ENCODE measurements at places on chromosomes 12 and 14.

GRCh38 chr12:111112311-111113098, 192.1 kb upstream of the MYL2 start:
- DNase-seq: no peak

DNA sequence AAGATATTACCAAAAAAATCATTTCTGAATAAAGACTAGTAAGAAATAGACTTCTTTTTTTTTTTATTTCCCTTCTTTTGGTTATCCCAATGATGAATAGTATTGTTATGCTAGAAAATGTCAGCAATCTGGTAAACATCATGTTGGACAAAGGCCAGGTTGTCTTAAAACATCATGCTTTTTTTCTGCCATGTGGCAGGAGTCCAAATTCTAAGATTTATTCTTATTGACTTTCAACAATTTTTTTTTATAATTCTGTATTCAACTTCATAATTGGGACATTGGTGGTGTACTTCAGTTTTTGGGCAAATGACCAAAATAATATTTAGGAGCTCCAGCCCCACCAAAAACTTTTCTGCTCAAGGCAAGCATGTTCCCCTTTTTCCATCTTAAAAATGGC, 10.5 kb downstream of the DCN start:
- no peak for DNase-seq

DNA sequence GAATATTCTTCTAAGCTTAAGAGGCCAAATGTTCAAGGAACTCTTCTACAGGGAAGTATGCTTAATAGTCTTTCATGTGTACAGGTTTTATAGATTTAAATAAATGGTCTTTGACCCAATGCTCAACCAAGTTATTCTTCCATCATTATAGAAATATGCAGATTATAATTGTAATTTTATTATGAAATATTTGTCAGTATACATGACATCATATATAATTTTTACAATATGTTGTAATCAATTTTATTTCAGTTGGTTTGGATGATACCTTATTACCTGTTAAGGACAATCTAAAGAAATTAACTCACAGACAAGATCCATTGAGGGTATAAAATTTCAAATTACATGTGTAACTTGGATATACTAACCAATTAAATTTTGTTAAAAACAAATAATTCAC, 1278.3 kb downstream of the SLC16A7 start:
- DNase-seq: no peak

GRCh38 chr12:94147387-94147990, 888 bp upstream of the PLXNC1 start:
- no peak for DNase-seq

DNA sequence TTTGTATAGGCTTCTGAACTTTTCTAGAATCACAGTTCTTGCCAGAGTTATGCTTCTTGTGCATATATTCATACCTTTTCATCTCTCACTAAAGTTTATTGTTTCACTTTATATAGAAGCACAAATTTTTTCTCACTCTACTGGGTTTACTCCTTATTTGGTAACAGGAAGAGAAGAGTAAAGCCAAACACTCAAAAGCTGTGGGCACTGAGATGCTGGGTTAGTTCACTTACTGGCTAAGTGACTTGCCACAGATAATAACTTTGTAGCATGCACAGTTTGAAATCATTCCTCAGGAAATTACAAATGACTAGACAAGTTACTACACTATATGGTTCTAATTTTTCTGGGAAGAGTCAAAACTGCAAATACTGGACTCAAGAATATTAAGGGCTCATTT, 7.8 kb downstream of the HIGD1C start:
- no peak for DNase-seq

DNA sequence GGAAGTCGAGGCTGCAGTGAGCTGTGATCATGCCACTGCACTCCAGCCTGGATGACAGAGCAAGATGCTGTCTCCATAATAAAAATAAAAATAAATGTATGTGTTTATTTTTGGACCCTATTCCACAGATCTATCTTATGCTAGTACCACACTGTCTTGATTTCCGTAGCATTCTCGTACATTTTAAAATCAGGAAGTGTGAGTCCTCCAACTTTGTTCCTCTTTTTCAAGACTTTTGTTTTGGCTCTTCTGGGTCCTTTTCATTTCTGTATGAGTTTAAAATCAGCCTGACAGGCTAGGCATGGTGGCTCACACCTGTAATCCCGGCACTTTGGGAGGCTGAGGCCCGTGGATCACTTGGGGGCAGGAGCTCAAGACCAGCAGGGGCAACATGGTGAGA, 25.8 kb downstream of the DAO start:
- DNase-seq: no peak

DNA sequence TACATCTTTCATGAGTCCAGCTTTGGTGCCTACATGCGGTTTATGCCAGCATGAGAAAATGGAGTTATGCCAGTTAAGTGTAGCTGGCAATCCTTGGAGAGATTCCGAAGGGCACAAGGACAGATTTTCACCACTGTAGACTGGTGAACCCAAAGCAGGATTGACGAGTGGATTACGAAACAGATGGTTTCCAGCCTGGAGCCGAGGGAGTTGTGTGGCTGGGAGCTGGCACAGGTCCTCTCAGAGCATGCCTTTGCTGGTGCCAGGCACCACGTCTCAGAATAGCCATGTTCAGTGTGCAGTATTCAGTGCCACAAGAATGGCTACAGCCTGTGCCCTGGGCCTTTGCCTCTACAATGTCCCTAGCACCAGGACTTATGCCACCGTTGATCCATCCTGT, 13.2 kb downstream of the KCNH3 start:
- no peak for DNase-seq

GRCh38 chr12:3049611-3050249, 27.4 kb upstream of the TSPAN9 start:
- no peak for DNase-seq

DNA sequence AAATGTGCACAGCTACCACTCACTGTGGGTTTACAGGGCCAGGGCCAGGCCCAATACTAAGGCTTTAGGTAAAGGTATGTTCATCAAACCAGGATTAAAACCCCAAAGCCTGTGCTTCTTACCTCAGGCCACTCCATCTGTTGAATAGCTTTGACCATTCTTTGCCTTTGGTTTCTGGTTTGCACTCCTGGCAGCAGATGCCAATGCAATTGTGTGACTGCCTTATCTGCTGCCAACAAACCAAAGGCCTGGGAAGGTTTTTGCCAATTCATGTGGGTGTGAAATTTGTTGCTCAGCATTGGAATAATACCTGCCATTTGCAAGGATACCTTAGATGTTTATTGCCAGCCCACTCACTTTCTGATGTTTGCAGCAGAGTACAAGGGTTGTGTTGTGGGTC, 221.6 kb downstream of the C12orf75 start:
- DNase-seq: no peak

DNA sequence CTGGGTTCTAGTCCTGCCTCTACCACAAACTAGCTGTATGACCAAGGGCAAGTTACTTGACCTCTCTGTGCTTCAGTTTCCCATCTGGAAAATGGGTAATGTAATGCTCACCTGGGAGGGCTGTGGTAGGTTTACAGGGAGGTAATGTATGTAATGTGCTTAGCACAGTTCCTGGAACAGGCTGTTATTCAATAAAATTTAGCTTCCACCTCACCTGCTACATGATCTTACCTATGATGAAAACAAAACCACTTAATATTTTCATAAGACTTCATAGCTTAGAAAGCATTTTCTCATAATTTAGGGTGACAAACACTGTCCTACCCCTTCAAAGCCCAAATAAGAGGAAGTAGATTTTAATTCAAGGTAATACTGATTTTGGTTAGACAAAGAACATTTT, 530.6 kb downstream of the FUT8 start:
- no peak for DNase-seq
